Retina (tissue), 1 donor: ENCODE measurements at places on chromosomes 5 and 9.

DNA sequence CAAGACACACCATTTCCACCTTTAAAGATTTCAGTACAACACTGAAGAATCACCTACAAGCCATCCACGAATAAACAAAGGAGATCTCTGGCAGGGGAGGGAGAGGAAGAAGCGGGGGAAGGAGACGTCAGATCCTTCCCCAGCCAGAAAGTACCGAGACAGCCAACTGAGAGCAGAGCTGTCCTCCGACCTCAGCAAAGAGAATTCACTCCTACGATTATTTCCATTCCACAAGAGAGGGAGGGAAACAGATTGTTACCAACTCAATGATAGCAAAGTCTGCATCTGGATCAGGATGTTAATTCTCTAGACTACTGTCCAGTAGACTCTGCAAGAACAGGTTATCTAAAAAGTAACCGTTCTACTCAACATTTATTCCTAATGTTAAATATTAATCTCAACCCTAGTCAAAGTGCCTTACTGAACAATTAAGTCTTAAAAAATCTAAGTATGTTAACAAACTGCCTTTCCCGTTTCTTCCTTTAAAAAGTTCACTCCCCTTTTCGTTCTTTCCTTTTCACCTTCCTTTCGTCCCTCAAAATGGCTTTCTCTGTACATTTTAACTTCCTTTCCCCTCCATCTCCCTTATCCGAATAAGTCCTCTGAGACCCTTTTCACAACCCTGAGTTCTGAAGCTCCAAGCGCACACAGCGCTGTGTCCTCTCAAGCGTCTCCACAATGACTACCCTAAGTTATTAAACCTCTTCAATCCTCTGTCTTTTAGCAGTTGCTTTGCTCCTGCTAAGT, 1.4 kb downstream of the CHD1 start:
- DNase-seq: peak; percentile 44

GRCh38 chr9:36865731-36866635, 168.1 kb downstream of the PAX5 start:
- DNase-seq: no peak

- no peak for DNase-seq
Measured at GRCh38 chr9:124594225-124594624, 87.0 kb upstream of the NR5A1 start.

- no peak for DNase-seq
Measured at GRCh38 chr9:133191989-133192388, 17.1 kb downstream of the OBP2B start.

DNA sequence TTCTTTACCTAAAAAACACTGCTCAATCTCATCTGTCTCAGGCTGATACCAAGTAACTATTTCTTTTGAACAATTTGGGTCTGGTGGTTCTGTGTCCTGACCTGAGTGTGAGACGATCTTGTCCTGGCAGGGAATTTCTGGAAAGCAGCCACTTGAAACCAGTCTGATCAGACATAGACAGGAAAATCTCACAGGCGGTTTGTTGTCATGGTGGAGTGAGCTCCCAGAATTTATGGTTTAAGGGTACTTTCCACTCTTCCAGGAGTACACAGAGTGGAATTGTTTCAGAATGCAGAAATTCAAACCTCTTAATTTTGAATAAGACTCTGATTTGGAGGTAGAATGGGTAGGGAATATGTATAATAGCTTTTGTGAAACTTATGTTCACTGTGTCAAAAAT, 268.2 kb downstream of the ISL1 start:
- no peak for DNase-seq

- DNase-seq: peak; percentile 76
Measured at GRCh38 chr9:108761655-108762347, 94.0 kb downstream of the ACTL7B start.

- no peak for DNase-seq
Measured at GRCh38 chr5:59051951-59052350, 469.1 kb downstream of the RAB3C start.

DNA sequence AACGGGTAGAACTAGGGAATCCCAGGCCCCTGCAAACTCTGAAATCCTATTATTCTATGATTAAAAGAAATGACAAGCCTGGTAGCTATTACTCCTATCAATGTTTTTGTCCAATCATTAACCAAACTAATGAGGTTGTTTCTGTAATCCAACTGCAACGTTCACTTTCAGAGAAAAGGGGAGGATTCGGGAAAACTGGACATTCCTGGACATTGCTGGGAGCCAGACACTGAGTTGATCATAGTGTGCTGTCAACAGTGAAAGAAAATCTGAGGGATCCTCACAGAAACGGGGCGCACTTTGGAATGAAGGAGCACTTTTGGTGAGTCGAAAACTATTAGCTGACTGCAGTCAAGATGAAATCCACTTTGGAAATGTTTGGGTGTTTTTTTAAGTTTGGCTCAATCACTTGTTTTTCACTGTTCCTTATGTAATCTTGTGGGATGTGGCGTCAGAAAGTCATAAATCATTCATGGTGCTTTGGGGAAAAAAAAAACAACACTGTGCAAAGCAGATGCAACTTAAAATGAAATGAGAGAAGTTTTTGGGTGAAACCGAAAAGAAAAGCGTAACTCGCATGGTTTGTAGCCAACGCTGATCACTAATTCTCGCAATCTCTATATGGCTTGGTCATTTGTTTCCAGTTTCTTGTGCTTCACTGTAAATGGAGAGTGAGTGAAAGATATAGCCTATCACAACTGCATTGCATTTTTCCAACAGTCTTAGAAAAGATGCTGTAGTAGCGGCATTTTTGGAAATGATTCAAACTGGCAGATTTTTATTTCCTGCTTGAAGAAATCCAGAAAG, 51.2 kb upstream of the ADRA1B start:
- no peak for DNase-seq

DNA sequence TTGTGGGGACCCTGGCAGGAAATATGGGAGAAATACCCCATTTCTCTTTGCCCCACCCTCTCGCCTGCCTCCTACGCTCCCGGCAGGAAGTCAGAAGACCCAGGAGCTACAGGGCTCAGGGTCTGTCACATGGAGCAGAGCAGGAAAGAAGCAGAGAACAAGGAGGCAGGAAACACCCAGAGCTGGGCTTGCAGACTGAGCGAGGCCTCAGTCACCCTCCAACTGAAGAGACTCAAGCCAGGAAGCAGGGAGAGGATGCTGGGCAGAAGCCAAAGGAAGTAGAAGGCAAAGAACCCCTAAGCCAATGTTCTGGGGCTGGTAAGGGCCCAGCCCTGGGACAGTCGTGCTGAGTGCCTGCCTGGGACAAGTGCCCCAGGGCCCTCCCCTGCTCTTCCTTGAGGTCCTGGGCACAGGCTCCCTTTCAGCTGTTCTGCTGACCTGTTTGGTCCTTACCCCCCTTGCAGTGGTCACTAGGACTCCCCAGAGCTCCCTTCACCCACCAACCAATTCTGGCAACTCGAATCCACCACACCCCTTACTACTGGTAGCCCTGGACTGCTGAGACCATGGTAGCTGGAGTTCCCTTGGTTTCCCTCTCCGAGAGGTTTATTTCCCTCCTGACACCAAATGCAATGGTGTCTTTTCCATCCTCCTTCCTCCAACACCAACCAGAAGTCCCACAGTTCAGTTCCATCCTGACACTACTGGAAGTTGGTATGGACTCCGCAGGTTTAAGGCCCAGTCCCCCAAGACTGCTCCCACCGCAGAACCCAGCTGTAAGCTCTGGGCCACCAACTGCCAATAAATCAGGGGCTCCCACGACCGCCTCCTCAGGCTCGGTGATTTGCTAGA, 157.5 kb downstream of the COL23A1 start:
- no peak for DNase-seq

GRCh38 chr5:119873611-119874010, 244.3 kb downstream of the FAM170A start:
- DNase-seq: no peak

GRCh38 chr5:57611177-57611576, 128.6 kb upstream of the ACTBL2 start:
- DNase-seq: no peak

GRCh38 chr9:68669218-68669617, 35.8 kb upstream of the PIP5K1B start:
- DNase-seq: no peak

DNA sequence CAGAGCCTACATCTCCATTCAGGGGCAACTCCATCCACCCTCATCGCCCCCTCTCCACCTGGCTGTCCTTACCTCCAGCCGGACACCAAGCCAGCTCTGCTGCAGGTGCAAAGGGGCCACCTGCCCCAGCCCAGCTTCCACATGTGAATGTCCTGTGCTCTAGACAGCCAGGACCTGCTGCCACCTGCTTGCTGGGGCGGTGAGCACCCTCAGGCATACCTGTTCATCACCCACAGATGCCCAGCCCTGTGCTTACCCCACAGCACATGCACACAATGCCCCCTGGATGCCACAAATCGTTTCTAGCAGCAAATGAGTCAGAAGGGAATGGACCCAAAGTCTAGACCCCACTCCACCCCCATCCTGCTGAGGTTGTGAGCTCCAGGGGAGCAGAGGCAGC, 13.3 kb upstream of the NKD2 start:
- DNase-seq: no peak

GRCh38 chr9:99180662-99181061, 41.1 kb downstream of the ALG2 start:
- DNase-seq: no peak

DNA sequence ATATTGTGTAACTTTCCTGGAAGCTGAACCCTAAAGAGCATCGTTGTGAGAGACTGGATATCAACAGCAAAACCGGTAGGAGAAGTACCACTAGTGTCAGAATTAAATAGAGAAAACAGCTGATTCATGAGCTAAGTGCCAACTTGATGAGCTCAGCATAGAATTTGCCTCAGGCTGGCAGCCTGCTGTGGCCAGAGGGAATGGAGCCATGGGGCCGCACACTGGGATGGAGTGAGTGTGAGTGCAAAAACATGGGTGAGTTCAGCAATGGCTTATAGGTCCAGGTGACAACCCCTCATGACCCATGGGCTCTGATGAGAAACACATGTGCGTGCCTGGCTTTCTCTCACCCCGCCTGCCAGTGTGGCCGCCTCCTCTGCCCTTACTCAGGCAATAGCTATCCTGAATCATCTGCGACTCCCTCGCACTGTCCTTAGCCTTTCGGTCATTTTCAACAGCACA, 25.4 kb downstream of the ADAMTS16 start:
- no peak for DNase-seq

- no peak for DNase-seq
Measured at GRCh38 chr5:157025093-157025698, 33.7 kb downstream of the HAVCR1 start.

DNA sequence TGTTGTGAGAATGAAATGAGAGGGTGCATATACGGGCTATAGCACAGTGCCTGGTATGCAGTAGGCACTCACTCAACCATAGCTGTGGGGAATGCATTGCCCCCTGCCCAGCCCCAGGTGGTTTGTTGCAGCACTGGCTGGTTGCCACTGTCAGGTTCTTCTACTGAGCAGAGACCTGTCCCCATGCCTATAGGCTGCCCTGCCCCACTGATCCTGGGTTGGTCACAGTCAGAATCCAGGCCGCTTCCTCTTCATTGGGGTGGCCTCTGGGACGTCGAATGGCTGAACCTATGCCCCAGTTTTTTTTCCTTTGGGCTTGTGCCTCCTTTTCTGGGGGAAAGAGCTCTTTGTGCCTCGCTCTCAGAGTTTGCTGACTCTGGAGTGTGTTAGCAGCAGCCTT, 74.6 kb downstream of the RGS3 start:
- DNase-seq: no peak

- DNase-seq: no peak
Measured at GRCh38 chr5:132095077-132095410, 21.5 kb downstream of the CSF2 start.

DNA sequence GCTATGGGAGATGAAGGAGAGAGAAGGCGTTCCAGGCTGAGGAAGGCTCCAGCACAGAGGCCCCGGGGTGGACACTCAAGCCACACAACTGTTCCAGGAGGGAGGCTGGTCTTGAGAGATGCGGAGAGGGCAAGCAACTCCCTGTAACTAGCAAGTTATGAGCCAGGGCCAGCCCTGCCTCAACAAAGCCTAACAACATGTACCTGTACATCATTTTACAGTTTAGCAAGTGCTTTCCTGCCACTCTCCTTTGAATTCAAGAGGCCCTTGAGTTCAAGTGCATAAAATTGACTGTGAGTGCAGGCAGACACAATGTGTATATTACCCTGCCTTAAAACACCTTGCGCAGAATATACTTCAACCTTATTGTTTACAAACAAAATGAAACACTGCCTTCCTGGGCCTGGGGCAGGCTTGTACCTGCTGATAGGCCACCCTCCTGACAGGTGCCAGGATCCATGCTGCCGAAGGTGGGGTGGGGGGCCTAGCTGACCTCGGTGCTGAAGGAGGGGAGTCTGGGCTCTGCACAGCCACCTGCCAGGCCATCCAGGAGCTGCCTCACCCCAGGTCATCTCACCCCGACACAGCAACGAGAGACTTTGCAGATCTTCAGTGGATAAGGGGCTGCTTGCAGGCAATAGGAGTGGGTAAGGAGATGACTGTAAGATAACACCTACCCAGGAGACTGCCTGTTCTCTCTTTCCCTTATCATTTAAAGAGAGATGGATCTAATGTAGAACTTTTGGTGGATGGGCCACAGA, 80.0 kb downstream of the PPARGC1B start:
- DNase-seq: no peak

- peak; percentile 53 for DNase-seq
Measured at GRCh38 chr9:27864644-27865438, 291.6 kb upstream of the C9orf72 start.

GRCh38 chr5:50501491-50502228, 60.6 kb upstream of the EMB start:
- no peak for DNase-seq

GRCh38 chr9:77561331-77562018, 86.6 kb downstream of the GNA14 start:
- DNase-seq: no peak

DNA sequence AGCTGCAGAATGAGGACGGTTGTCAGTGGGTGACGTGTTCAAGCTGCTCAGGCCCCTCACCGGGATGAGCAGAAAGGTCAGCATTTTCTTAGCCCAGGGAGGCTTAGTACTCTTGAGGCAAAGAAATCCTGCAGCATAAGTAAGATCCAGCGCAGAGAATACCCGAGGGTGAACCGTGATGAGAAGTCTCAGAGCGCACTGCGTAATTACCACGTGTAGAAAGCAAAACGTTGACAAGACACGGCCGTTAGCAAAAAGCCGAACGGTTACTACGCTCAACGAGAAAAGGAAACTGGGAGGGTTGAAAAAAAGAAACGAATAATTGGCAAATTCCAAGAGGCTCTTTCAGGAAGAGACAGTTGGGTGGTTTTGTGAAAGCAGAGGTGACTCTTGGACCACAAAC, 104.0 kb downstream of the COL23A1 start:
- no peak for DNase-seq

DNA sequence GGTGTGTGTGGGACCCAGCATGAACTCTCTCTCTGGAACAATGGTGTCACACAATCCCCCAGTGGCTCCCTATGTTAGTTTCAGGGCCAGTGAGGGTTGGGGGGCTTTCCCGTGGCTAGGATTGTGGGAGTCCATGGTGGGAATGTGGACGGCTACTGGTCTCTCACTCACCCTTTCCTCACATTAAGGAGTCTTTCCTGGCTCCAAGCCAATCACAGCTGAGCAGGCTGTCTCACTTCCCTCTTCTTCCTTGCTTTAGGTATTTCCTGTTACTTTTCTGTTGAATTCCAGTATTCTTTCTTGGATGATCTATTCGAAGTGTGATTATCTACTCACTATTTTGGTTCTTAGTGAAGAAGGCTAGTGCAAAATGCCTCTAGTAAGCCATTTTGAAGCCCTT, 324.4 kb upstream of the MPDZ start:
- no peak for DNase-seq
